ENCODE measurements at places on chromosomes 5 and 9.

- no peak for DNase-seq
These were observed 81.1 kb upstream of the RAI14 start for GRCh38 chr5:34574936-34575467.

DNA sequence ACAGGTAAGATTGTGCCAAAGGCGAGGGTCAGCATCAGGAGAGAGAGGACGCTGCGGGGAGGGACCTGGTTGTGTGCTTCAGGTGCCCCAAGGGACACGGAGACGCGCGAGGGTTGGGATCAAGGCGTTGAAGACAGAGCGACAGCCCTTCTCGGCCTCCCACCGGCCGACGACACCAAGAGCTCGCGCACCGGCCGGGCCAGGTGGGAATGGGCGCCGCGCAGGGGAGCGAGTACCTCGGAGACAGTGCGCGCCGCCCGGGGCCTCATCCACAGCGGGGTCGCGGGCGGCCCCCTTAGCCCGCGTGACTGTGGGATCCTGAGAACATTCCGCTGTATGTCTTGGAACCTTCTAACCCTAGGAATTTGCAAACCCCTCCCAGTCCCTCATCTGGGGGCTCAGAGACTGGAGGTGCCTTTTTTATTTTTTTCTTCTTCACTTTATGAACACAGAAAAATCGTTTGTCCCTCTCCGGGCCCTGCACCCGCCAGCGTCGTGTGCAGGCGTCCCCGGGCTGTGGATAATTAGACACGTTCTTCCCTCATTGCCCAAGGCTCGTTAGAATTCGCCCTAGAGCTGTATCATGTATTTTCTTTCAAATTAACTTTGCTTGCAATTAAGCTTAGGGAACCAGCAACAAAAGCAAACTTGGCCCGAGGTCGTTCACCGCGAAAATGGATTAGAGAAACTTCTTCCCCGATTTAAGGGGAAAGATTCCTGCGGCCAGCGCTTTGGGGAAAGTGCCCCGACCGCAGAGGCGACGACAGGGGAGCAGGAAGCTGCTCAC, 4.8 kb downstream of the FOXE1 start:
- DNase-seq, result no peak

- no peak for DNase-seq
These were observed 19.5 kb downstream of the BTNL3 start for GRCh38 chr5:181008136-181008535.

DNA sequence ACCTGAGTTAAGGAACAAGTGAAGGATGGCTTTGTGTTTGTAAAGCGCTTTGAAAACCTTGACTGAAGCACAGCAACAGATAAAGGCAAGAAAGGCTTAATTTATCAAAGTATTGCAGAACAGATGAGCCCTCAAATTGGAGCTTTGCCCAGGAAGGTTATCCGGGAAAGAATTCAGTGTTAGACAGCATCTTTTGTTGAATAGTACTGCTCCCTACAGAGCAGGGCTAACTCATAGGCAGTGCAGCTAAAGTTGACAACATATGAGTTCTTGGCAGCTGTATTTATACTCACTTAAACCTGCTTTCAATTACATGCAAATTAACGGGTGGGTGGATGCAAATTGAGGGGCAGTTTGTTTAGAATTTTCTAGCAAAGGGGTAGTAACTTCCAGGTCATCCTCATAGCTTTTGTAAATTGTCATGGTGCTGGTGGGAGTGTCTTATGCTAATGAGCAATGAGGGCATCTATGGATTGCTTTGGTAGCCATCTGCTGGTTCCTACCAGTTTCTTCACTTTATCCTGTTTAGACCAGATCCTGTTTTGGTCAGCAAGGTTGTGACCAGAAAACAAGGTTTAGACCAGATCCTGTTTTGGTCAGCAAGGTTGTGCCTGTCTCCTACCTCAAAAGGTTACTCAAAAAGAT, 105.8 kb downstream of the GDA start:
- no peak for DNase-seq

GRCh38 chr5:127031863-127032232, 1.5 kb upstream of the MARCHF3 start:
- no peak for DNase-seq

DNA sequence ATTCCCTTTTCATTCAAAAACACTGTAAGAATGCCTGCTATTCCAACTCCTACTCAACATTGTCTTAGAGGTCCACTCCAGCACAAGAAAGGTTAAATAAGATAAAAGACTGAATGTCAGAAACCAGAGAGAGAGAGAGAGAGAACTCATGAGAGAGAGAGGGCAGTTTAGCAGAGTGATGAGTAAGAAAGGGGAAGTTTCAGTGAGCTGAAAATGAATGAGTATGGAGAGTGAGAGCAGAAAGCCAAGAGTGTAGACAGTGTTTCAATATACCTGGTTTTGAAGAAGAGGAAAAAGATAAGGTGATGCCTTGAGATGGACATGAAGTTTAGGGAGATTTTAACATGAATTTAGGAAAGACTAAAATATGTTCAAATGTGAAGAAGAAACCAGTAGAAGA, 528.0 kb upstream of the SEMA6A start:
- DNase-seq, result no peak

- no peak for DNase-seq
These were observed 552.6 kb downstream of the CCDC171 start for GRCh38 chr9:16105168-16106020.

DNA sequence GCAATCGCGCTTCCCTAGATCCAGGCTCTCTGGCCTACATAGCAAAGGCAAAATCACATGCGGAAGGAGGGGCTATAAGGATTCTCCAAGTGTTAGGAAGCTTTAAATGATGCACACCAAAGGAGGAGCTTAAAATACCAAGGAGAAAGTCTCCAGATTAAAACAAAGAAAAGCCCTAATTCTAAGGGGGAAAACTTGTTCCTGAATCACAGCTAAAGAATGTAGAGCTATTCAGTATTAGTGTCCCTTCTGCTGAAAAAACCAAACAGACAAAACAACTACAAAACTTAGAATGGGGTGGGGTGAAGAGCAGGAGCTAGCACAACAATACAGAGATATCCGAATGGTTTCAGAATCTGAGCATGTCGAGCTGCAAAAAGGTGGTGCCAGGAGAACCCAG, 213.7 kb downstream of the DCP2 start:
- no peak for DNase-seq

- DNase-seq, result no peak
These were observed 530 bp downstream of the BBLN start for GRCh38 chr9:128160603-128160987.

- DNase-seq, result peak; percentile 5
These were observed 157.0 kb downstream of the C9orf152 start for GRCh38 chr9:110050925-110051355.

DNA sequence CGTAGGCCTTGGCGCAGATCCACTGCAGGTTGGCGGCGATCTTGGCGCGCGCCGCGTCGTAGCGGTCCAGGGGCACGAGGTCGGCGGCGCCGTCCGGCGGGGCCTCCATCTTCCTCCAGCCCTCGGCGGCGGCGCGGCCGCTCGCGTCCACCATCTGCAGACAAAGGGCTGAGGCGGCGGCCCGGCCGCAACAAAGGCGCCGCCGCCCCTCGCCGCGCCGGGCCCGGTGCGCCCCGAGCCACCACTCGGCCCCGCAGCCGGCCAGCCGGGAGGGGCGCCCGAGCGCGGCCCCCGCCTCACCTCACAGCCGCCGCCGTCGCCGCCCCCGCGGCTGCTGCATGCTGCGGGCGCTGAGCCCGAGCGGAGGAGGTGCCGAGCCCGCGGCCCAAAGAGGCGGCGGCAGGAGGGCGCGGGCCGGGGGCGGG, 328 bp downstream of the CAMSAP1 start:
- DNase-seq, result no peak

- no peak for DNase-seq
These were observed 46.5 kb downstream of the GNA14 start for GRCh38 chr9:77601476-77602099.

- DNase-seq, result no peak
These were observed 1.5 kb downstream of the COL27A1 start for GRCh38 chr9:114156657-114157421.

GRCh38 chr5:137730336-137730735, 5.6 kb downstream of the KLHL3 start:
- DNase-seq, result no peak

- peak; percentile 4 for DNase-seq
These were observed 53.7 kb downstream of the RGMB start for GRCh38 chr5:98827161-98827560.

DNA sequence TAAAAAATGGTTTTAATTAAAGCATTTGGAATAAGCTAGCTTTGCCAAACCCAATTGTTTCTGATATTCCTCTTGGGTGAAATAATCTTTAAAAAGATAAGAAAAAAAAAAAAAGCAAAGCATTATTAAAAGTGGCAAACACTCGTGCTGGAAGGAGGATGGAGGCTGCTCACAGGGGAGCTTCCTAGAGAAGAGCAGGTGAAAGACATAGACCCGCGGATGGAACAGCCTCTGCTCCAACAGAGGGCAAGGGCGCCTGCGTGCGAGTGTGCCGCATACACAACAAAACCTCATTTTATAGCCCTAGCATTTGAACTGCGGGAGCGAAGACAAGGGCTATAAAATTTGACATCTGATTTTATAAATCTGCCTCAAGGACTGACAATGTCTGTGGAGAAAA, 33.4 kb upstream of the SLC25A51 start:
- DNase-seq, result no peak

- DNase-seq, result no peak
These were observed 16.8 kb downstream of the PIP5K1B start for GRCh38 chr9:68721666-68722330.

- DNase-seq, result no peak
These were observed 170.6 kb upstream of the RFX3 start for GRCh38 chr9:3696368-3696767.

- DNase-seq, result peak; percentile 81
These were observed 96.0 kb downstream of the HINT1 start for GRCh38 chr5:131068893-131069643.

GRCh38 chr9:14393418-14393817, 79.5 kb upstream of the NFIB start:
- DNase-seq, result no peak

DNA sequence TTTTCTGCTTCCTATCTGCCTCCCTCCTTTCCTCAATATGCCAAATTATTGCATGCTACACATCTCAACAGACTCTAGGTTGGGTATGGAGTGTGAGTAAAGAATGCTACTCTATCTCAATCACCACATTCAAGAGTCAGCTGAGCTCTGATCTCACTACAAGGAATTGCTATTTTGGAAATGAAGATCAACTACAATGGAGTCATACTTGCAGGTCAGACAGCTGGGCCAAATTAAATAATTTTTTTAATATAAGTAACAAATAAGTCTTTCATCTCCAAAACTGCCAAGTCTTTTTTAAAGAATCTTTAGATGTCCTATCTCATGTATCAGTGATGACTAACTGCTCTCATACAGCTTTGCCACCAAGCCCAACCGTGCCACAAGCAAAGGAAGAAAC, 64.0 kb downstream of the DEPDC1B start:
- DNase-seq, result no peak

DNA sequence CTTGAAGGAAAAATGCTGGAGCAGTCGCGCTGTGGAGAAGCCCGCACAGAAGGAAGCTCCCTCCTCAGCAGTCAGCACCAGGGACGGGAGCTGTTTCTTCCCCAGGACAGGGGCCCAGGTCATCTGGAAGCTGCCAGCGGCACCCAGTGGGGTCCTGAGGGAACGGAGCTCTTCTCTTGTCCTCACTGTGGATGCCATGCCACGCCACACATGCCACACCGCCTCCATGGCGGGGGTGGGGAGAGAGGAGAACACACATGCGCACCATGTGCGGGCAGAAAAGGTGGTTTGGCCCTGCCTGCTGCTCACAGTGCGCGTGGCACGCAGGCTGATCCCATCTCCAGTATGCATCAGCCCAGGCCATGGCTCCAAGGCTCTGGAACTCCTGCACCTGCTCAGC, 41.7 kb upstream of the ZNF354B start:
- DNase-seq, result no peak

GRCh38 chr5:50476549-50476948, 35.5 kb upstream of the EMB start:
- DNase-seq, result no peak

DNA sequence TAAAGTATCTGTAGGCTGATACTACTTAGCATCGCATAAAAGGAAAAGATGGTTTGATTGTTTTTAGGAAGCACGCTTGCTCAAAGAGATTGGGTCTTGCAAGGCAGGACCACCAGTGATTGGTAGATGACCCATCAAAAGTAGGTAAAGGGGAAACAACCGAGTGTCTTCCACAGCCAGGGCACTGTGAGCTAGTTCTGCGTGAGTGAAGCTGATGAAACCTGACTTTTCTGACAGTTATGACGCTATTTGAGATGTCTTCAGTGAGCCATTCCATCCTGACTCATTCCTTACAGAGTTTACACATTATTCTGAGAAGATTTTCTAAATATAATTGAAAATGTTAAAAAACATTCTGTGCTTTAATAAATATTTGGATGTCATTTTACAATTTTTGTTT, 49.7 kb downstream of the BASP1 start:
- DNase-seq, result no peak

- DNase-seq, result no peak
These were observed 57.6 kb downstream of the PAX5 start for GRCh38 chr9:36976371-36977030.

GRCh38 chr5:99379187-99379586, 450.4 kb upstream of the CHD1 start:
- DNase-seq, result no peak

DNA sequence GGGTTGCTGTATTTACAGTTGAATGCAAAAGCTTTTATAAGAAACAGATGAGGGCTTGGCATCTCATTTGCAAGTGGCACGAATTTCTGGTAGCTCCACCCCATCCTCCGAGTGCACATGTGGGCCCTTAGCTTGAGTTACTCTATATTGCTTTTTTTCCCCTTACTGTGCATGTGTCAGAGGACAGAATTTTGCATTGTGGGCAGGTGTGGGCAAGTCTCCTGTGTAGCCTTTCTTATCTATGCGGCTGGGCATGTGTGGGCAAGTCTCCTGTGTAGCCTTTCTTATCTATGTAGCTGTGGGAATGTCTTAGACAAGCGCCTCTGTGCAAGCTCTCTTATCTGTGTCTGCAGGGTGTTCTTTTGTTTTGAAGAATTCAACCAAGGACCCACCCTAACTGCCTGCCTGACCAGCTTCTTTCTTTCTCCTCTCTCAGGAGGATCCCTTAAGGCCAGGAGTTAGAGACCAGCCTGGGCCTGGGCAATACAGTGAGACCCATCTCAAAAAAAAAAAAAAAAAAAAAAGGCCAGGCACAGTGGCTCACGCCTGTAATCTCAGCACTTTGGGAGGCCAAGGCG, 34.1 kb upstream of the SIL1 start:
- DNase-seq, result no peak

- no peak for DNase-seq
These were observed 70.6 kb downstream of the HMHB1 start for GRCh38 chr5:143882520-143882919.

DNA sequence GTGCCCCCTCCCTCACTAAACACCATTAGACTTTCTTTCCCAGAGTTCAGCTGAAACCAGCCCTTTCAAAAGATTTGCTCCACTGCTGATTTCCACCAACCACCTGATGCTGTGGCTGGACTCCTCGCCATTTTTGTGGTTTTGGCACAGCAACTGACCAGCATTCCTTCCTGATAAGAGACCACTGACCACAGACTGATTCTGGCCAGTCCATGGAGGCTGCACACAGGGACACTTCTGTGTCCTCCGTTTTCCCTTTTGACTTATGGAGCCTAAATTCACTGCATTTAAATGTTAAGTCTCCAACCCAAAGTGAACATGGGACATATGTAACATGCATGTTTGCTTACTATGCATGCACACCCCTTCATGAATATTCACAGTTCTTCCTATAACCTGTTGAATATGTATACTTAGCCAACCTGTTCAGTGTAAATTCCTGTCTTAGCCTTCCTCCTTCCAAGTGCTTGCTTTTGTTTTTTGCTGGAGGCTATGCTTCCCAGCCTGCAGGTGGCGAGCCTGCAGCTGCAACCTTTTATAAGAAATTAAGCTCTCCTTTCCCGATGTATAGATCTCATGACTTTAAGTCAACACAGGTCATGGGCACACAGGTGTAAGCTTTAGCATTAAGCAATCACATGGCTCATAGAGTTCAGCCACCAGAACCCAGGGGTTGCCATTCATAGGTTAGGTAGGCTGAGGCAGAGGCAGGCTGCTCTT, 78.7 kb downstream of the ACTL7B start:
- no peak for DNase-seq
